ENCODE measurements at places on chromosomes 5 and 9.

DNA sequence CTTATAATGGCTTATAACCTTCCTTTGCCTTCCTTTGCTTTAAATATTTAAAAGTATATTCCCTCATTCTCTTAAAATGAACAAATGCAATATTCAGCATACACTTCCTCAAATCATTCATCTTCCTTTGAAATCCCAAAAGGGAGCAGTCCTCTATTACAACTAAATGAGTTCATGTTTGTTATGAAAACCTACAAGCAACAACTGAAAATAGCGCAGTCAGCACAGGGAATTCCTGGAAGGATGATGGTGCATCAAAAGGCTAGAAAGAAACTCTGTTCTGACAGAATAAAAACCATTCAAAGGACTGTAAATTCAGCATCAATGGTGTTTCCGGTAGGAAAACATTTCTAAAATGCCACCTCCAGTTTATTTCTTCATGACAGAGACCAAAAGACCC lies 3.3 kb downstream of the NR6A1 start:
- DNase-seq: no peak

DNA sequence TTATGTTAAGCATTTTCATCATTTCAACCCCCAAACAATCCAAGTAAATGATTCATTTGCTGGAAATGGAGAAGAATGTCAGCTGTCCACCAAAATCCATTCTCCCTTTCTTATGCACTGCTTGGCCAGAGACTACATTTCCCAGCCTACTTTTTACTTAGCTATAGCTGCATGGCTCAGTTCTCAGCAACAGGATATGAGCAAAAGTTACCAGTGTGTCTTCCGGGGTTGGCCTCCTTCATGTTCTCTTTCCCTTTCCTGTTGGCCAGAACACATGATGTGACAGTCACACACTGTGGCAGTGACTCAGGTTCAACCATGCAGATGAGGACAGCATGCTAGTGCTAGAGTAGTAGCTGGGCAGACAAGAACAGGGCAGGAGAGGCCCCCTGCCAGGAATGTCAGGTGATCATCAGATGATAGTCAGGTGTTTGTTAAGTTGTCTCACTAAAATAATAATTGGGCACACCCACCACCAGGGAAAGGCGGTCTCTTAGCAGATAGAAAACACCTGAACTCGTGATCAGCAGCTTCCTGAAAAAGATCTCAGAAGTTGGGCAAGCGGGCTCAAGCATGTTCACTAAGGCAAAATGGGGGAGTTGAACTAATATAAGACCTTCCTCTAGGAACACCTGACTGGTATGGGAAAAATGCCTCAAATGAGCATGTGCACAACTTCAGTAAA lies 12.2 kb downstream of the GPR150 start:
- DNase-seq: peak; percentile 73

DNA sequence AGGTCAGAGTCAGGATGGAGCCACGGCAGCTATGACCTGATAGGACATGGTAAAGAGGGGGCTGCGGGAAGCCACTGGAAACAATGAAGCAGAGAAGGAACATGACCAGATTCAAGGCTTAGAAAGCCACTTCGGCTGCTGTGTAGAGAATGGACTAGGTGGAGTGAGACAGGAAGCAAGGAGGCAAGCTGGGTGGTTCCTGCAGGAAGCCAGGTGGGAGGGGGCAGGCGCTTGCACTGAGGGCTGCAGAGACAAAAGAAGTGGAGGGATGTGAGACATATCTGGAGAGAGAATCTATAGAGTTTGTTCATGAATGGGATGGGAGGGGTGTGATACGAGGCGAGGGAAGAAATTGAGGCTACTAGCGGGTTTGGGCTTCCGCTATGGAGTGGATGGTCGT lies 19.0 kb upstream of the N4BP3 start:
- no peak for DNase-seq

DNA sequence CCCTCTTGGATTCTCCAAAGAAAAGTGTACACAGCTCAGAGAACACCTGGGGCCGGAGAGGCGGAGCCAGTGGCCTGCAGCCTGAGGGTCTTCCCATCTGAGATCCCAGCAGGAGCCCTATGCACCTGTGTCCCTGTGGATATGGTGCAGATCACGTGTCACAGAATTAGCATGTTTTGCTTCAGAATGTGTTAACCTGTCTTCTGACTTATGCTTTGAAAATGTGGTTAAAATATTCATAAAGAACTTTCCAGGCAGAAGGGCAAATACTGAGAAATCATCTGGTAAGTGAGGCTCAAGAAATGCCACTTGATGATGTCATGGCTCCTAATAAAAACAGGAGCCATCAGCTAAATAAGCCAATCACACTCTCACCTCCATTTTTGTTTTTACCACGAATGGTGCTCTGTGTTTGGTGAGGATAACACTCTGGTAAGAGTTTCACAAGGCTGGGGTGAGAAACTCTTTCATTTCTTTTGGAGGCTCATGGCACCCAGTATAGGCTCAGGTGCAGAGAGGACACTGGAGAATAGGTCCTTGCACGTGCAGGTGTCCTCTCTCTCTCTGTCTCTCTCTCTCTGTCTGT lies 279.8 kb downstream of the FSTL4 start:
- DNase-seq: no peak

GRCh38 chr5:177600508-177601018 lies 631 bp downstream of the B4GALT7 start:
- no peak for DNase-seq

GRCh38 chr9:127537792-127538191 lies 74.3 kb upstream of the STXBP1 start:
- DNase-seq: no peak

DNA sequence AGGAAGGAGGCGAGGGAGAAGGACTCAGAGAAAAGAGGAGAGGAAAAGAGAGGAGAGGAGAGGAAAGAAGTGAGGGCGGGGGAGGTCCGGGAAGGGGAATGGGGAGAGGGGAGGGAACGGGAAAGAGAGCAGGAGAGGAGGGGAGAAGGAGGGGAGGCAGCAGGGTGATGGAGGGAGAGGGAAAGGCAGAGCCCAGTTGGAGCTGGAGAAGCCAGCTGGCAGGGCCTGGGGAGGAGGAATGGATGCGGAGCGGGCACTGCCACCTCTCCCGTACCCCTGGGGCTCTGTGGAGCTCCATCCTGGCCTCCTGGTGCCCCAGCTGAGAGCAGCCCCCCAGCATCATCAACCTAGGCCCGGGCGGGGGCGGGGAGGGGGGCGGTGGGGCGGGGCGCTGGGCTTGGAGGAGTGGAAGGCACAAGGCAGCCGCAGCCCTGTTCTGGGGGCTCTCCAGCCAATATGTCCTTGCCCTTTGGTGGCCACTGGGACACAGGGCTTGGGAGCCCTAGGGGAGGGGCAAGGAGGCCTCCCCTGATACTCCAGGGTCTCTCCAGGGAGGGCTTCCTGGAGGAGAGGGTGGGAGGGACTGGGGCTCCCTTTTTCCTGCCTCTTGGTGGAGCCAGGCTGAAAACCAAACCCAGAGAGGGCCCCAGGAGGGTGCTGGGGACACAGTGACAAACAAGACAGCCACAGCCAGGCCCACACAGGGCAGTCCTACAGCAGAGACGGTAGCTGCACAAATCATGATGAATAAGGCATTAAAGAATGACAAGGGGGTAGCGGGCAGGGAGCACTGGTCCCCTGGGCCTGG lies 123.7 kb downstream of the C9orf50 start:
- DNase-seq: no peak

GRCh38 chr5:146475190-146475780 lies 28.2 kb downstream of the TCERG1 start:
- DNase-seq: no peak

DNA sequence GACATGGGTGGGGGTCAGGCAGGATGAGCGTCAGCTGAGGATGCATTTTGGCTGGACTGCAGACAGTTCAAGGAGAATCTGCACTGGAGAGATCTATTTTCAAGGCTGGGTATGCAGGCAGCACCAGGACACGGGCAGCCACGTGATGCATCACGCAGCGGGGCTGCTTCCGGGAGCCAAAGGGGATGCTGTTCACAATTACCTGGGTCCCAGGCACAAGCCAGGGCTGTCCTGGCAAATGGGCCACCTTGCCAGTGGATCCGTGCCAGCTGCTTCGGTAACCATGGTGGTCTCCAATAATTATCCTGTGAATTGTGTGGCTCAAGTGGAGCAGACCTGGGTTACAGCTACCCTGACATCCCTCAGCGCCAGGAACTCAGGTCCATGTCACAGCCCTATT lies 17.5 kb downstream of the DBH start:
- no peak for DNase-seq

GRCh38 chr9:106922026-106922425 lies 59.1 kb downstream of the ZNF462 start:
- no peak for DNase-seq

All from stimulated activated CD8-positive, alpha-beta memory T cell treated with anti-CD3 and anti-CD28 coated beads, Interleukin-7, amount 100 ng/mL, for 48 hours (primary cell).